T-helper 17 cell (primary cell): ENCODE measurements at places on chromosomes 4 and X. TPM values are rescaled to one million over a fixed set of nuclear protein-coding genes. Genes with fewer than 3 reads are reported as not detected.

CT45A5 gene
- not detected for total RNA-seq

DNA sequence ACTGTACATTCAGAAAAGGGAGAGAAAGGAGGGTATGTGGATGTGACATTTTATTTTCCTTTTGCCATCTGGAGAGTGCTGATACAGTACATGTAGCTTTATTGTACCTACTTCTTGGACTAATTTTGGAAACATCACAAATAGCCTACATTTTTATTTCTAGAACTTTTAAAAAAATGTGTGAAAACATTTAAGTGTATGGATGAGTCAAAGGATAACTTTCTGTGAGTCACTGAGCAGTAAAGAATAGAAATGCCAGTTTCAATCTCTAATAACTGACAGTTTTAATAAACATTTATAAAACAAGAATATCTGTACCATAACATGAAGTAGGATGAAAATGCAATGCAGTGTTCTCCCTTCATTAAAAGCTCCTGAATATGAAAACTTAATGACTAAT lies 374.4 kb upstream of the NWD2 start:
- H3K36me3 ChIP-seq: no peaks in the 10 kb centered on the region
- H3K27me3 ChIP-seq: no peaks in the 10 kb centered on the region
- H3K27ac ChIP-seq: no peak overlapping the region

GRCh38 chrX:132615391-132616131 lies 126.7 kb upstream of the MBNL3 start:
- no peaks in the 10 kb centered on the region for H3K27me3 ChIP-seq
- DNase-seq: no peak
- no peaks in the 10 kb centered on the region for H3K4me1 ChIP-seq
- no peak overlapping the region for H3K4me3 ChIP-seq

PCDH10 gene
- total RNA-seq: not detected

GRCh38 chrX:19772822-19773628 lies 114.4 kb downstream of the SH3KBP1 start:
- no peaks in the 10 kb centered on the region for H3K27me3 ChIP-seq
- peak overlapping the region; percentile 95 for H3K27ac ChIP-seq
- no peaks in the 10 kb centered on the region for H3K36me3 ChIP-seq
- peak overlapping the region; percentile 74 for H3K4me3 ChIP-seq

GRCh38 chrX:134886002-134886596 lies 104.7 kb upstream of the SMIM10 start:
- H3K4me3 ChIP-seq: no peak overlapping the region
- H3K4me1 ChIP-seq: peaks cover 3% of the 10 kb centered on the region
- H3K36me3 ChIP-seq: no peaks in the 10 kb centered on the region
- no peak for DNase-seq
- H3K27ac ChIP-seq: no peak overlapping the region

GRCh38 chr4:89113415-89113814 lies 2.1 kb downstream of the TIGD2 start:
- no peak overlapping the region for H3K4me3 ChIP-seq
- peaks cover 14% of the 10 kb centered on the region for H3K27me3 ChIP-seq
- H3K36me3 ChIP-seq: peaks cover 2% of the 10 kb centered on the region
- H3K4me1 ChIP-seq: peaks cover 24% of the 10 kb centered on the region
- no peak for DNase-seq

GRCh38 chr4:124722071-124722470 lies 9.5 kb upstream of the ANKRD50 start:
- no peak overlapping the region for H3K4me3 ChIP-seq
- H3K36me3 ChIP-seq: no peaks in the 10 kb centered on the region
- no peaks in the 10 kb centered on the region for H3K4me1 ChIP-seq
- no peak for DNase-seq
- H3K27ac ChIP-seq: no peak overlapping the region
- H3K27me3 ChIP-seq: no peaks in the 10 kb centered on the region

DNA sequence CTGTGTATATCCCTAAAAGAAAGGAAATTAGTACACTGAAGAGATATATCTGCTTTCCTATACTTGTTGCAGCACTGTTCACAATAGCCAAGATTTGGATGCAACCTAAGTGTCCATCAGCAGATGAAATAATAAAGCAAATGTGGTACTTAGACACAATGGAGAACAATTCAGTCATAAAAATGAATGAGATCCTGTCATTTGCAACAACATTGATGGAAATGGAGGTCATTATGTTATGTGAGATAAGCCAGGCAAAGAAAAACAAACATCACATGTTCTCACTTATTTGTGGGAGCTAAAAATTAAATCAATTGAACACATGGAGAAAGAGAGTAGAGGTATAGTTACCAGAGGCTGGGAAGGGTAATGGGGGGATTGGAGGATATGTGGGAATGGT lies 611.9 kb downstream of the STPG2 start:
- no peak overlapping the region for H3K4me3 ChIP-seq
- H3K36me3 ChIP-seq: no peaks in the 10 kb centered on the region
- DNase-seq: no peak
- H3K27ac ChIP-seq: no peak overlapping the region
- H3K27me3 ChIP-seq: no peaks in the 10 kb centered on the region

CPLX1 gene
- total RNA-seq: 3.7 TPM

GRCh38 chr4:78660559-78660958 lies 109.0 kb downstream of the ANXA3 start:
- H3K27me3 ChIP-seq: peaks cover 14% of the 10 kb centered on the region
- no peak overlapping the region for H3K4me3 ChIP-seq
- no peak overlapping the region for H3K27ac ChIP-seq
- H3K36me3 ChIP-seq: peaks cover 6% of the 10 kb centered on the region

DNA sequence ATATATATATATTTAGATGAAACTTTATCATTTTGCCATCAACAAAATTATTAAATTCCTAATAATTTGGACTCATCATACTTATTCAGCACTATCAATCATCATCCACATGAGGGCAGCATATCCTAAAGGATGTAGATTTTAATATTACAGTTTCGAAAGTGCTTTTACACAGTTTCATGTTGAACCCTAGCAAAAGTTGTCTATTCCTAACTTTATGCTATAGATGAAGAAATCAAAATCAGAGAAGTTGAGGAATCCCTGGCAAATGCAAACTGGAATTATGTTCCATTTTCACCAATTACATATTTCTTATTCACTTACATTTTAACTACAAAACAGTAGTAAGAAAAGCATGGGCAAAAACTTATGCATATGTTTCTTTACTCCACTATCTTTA lies 36.6 kb upstream of the UGT2A1 start:
- H3K36me3 ChIP-seq: no peaks in the 10 kb centered on the region
- peaks cover 5% of the 10 kb centered on the region for H3K4me1 ChIP-seq
- DNase-seq: no peak

- DNase-seq: no peak
- no peak overlapping the region for H3K27ac ChIP-seq
- H3K36me3 ChIP-seq: peaks cover 2% of the 10 kb centered on the region
- no peaks in the 10 kb centered on the region for H3K4me1 ChIP-seq
- H3K27me3 ChIP-seq: peaks cover 33% of the 10 kb centered on the region
- no peak overlapping the region for H3K4me3 ChIP-seq
Observed at GRCh38 chr4:168868802-168869201, 141.3 kb downstream of the CBR4 start.

GRCh38 chr4:168677063-168677462 lies 180.2 kb downstream of the PALLD start:
- no peak for DNase-seq
- H3K4me1 ChIP-seq: no peaks in the 10 kb centered on the region
- H3K27me3 ChIP-seq: peaks cover 20% of the 10 kb centered on the region

ITIH6 gene
- total RNA-seq: not detected

MAP3K15 gene
- total RNA-seq: not detected

TRIML2 gene
- not detected for total RNA-seq

DNA sequence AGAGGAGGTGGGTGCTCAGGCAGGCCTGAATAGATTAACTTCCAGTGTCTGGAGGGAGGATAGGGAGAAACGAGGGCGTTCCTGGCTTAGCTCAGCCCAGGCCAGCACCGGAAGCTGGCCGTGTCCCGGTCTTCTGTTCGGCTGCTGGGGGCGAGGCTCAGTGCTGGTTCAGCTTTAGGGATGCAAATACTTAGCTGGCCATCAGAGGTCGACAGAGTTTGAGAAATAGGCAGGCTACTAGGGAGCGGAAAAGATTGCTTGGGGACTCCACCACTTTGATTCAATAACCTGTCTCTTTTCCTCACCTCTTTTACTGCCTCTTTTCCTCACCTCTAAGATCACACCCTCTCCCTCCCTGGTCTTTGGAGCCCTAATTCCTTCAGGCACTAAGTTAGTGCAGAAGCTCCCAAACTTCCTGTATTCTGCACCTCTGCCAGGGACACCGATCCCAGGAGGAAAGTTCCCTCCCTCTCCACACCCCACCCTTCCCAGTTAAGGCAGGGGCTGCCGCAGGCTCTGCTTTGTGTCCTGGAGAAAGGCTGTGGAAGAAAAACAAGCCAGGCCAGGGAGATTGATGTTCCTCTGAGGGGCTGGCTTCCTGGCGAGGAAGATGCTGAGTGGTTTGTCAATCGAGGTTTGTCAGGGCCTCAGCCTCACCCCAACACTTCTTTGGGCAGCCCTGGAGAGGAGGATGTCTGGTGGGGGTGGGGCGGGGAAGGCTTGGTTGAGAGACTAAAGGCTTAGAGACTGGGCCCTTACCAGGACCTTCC lies 6.0 kb upstream of the EFNB1 start:
- no peak for DNase-seq
- peaks cover 4% of the 10 kb centered on the region for H3K4me1 ChIP-seq
- H3K4me3 ChIP-seq: no peak overlapping the region
- H3K27me3 ChIP-seq: no peaks in the 10 kb centered on the region
- H3K27ac ChIP-seq: no peak overlapping the region

GRCh38 chr4:185276036-185276435 lies 66.6 kb downstream of the SNX25 start:
- H3K36me3 ChIP-seq: no peaks in the 10 kb centered on the region
- DNase-seq: no peak
- no peak overlapping the region for H3K4me3 ChIP-seq
- no peaks in the 10 kb centered on the region for H3K27me3 ChIP-seq

CT45A2 gene
- not detected for total RNA-seq

DNA sequence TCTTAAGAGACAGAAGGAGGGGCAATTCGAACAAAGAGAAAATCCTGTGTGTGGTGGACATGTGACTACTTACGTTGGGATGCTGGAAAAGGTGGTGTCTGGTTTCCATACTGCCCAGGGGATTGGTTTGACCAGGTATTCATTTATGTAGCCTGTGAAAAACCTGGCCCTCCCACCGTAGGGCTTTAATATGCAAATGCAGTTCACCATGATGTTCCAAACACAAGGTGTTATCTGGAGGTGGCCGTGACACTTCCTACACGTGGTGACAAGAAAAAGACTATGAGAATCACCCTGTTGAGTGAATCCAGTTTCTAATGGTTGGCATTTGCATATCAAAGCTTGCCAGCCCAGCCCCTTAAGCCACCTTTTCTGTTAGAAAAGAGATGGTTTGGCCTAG lies 27.9 kb downstream of the UGT2B4 start:
- no peak for DNase-seq
- H3K27me3 ChIP-seq: no peaks in the 10 kb centered on the region
- H3K36me3 ChIP-seq: no peaks in the 10 kb centered on the region
- no peak overlapping the region for H3K27ac ChIP-seq
- H3K4me3 ChIP-seq: no peak overlapping the region

- peaks cover 2% of the 10 kb centered on the region for H3K4me1 ChIP-seq
- H3K27me3 ChIP-seq: peaks cover 19% of the 10 kb centered on the region
- no peak for DNase-seq
- no peak overlapping the region for H3K4me3 ChIP-seq
Observed at GRCh38 chr4:147518846-147519767, 38.2 kb downstream of the EDNRA start.

GRCh38 chr4:62482355-62482754 lies 1282.2 kb downstream of the ADGRL3 start:
- DNase-seq: no peak
- H3K4me1 ChIP-seq: no peaks in the 10 kb centered on the region
- no peaks in the 10 kb centered on the region for H3K36me3 ChIP-seq
- no peak overlapping the region for H3K27ac ChIP-seq

DNA sequence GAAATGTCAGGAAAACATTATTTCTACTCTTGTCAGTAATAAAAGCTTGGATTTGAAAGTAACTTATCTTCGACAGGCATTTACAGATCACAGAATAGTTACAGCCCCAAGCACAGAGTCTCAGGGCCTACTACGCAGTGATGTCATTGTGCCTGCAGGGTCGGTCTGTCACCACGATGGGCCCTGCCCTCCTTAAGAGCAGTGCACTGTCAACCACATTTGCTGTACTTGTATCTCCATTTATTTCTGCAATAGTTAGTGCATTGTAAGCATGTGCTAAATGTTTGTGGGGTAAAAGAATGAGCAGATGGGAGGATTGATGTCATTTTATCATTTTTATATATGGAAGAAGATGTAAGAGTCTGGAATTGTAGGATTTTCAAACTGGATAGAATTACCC lies 13.6 kb upstream of the CCKAR start:
- no peak overlapping the region for H3K27ac ChIP-seq
- H3K4me1 ChIP-seq: no peaks in the 10 kb centered on the region
- peaks cover 3% of the 10 kb centered on the region for H3K36me3 ChIP-seq
- H3K4me3 ChIP-seq: no peak overlapping the region
- no peak for DNase-seq
- H3K27me3 ChIP-seq: peaks cover 21% of the 10 kb centered on the region

NKRF gene
- 9.9 TPM for total RNA-seq

DNA sequence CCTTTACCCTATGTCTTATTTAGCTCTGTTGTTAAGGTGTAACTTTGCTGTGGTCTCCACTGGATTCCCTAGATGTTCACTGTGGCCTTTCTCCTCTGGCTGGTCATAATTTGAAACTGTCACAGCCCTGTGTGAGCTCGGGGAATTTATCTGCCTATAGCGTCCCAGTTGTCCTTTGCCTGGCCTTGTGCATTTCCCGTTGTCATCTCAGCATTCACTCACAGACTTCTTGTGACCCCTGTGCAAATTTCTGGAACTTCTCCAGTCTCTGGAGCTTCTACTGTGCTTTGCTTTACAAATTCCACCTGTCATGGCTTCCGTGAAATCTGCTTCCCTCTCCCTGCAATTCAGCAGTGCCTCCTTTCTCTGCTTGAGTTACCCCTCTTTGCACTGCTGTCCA lies 106.7 kb downstream of the WWC2 start:
- H3K36me3 ChIP-seq: peaks cover 5% of the 10 kb centered on the region
- no peak for DNase-seq
- no peak overlapping the region for H3K4me3 ChIP-seq
- H3K27me3 ChIP-seq: no peaks in the 10 kb centered on the region
- no peak overlapping the region for H3K27ac ChIP-seq

GRCh38 chr4:51894059-51894645 lies 51.2 kb downstream of the DCUN1D4 start:
- H3K27ac ChIP-seq: no peak overlapping the region
- peaks cover 9% of the 10 kb centered on the region for H3K4me1 ChIP-seq
- no peak overlapping the region for H3K4me3 ChIP-seq
- DNase-seq: no peak

GABRE gene
- 0.42 TPM for total RNA-seq

- no peak for DNase-seq
- H3K27ac ChIP-seq: peak overlapping the region; percentile 87
- H3K4me3 ChIP-seq: no peak overlapping the region
- H3K27me3 ChIP-seq: no peaks in the 10 kb centered on the region
- peaks cover 34% of the 10 kb centered on the region for H3K4me1 ChIP-seq
Observed at GRCh38 chr4:1907848-1908525, 36.8 kb downstream of the NSD2 start.

GRCh38 chrX:149458586-149458985 lies 46.5 kb downstream of the IDS start:
- no peak overlapping the region for H3K27ac ChIP-seq
- H3K27me3 ChIP-seq: peaks cover 33% of the 10 kb centered on the region
- H3K4me3 ChIP-seq: no peak overlapping the region
- DNase-seq: no peak
